ENCODE measurements at places on chromosomes 2 and 18.

DNA sequence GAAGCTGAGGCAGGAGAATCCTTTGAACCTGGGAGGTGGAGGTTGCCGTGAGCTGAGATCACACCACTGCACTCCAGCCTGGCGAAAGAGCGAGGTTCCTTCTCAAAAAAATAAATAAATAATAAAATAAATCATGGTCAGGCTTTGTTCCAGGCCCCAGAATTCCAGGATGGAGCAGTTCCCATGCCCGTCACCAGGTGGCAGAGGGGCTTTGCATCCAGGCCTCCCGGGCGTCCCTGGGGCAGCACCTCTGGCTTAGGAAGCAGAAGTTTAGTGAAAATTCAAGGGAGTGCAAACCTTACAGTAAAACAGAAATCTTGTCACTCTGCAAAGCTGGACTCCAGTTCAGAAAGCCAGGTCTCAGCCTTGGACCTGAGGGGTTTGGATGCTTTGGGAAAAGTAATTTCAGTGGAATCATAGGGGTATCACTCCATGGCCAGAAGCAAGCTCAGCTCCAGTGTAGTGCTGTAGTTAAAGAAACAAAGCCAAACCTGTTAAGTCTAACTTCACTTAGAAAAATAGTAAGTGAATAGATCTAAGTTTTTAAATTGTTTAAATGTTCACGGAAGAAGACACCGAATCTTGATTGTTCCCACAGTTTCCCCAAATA lies 512.7 kb downstream of the CMPK2 start:
- DNase-seq: peak; percentile 49

GRCh38 chr2:185221-185620 lies 78.6 kb downstream of the SH3YL1 start:
- DNase-seq: no peak

DNA sequence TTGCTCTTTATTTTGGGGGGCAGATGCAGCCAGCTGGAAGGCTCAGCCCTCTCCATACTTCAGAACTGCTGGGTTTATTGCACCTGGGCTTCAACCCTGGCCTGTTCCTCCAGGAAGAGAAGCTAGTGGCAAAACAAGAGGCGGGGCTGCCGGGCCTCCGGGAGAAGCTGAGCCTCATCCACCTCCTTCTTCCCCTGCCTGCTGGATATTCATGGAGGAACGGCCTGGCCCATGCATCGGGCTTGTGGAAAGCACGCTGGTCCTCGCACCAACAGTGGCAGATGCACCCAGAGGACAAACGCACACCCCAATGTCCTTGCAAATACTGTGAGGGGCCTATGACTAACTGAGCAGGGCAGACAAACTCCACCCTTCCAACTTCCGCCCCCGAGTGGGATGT lies 30.6 kb downstream of the FAM178B start:
- DNase-seq: no peak

GRCh38 chr2:68121873-68122679 lies 35.6 kb upstream of the PNO1 start:
- peak; percentile 68 for DNase-seq

All from SW480 (cell line).